ENCODE measurements at places on chromosomes 5 and 9.

DNA sequence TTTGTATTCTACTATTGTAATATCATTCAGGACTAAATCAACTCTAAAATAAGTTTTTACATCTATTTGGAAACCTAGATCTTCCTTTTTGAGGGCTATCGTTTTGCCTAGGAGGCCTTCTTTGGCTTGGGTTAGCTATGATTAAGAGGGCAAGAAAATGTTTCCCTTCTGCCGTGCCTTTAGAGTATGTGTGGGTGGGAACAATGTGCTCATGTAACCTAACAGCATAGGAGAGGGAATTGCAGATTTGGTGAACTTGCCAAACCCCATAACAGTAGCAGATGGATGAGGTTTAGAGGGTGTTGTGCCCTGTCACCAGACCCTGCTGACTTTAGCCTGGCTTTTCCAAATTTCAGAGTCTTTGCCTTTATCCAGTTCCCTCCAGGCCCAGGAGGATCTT, 339.0 kb downstream of the ADGRV1 start:
- no peak for DNase-seq

- no peak for DNase-seq
Observed at GRCh38 chr5:9340085-9340484, 205.8 kb downstream of the SEMA5A start.

DNA sequence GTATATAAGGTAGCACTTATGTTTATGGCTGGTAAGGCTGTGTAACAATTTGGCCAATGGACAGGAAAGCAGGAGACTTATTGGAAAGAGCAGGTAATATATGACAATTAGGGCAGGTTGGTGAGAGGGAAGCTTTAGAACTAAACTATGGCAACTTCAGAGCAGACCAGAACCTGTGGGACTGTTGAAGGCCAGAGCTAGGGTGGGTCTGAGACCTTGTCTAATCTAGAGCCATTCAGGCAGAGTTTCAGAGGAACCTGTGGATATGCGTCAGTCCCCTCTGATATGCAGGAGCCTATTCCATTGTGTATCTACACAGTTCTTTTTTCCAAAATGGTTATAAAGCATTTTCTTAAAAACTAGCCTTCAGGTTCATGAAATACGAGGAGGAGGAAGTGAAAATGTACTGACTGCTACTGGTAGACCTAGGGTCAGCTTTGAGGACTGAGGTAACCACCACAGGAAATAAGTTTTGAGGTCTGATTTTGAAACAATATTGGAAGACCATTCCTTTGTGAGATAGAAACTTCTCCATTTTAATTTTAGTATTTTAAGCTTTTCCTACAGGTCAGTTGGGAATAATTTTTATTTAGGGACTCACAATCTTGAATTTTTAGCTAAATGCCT, 37.6 kb downstream of the ELL2 start:
- DNase-seq, result no peak

- DNase-seq, result no peak
Observed at GRCh38 chr5:172550096-172550765, 90.8 kb upstream of the NEURL1B start.

DNA sequence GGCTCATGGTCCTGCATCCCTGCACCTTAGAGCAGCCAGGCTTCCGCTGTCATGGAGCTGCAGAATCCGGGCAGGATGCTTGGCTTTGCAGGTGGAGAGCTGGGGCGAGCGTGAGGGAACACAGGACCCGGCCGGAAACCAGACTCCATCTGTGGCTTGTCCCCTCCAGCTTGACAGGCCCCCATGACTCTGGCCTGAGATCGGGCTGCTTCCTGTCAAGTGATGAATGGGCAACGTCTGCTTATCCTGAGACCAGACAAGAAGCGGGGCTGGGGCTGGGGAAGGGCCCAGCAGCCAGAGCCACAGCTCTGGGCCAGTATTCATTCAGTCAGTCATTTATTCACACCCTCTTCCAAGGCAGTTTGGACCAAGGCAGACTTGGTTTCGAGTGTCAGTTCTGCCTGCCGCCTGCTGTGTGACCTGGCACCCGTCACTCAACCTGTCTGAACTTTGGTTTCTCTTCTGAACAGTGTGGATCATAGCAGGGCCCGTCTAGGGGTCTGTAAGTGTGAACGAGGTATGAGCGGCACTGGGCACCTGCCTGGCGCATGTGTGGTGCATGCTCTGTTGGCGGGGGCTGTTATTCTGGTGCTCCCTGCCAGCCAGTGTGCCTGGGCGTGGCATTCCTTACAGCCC, 37.5 kb downstream of the NEK6 start:
- peak; percentile 85 for DNase-seq

DNA sequence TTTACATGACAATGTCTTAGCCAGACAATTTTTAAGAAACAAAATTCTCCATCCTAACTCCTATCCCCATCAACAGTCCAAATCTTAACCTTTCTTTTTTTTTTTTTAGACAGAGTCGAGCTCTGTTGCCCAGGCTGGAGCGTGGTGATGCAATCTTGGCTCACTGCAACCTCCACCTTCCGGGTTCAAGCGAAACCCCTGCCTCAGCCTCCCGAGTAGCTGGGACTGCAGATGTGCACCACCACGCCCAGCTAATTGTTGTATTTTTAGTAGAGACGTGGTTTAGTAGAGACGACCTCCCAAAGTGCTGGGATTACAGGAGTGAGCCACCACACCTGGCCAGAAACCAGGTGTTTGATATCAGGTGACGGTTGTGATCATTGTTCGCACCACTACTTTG, 10.2 kb downstream of the ABL1 start:
- DNase-seq, result no peak

- no peak for DNase-seq
Observed at GRCh38 chr9:33137781-33138264, 29.3 kb downstream of the B4GALT1 start.

GRCh38 chr9:126752376-126752775, 52.5 kb upstream of the ZBTB43 start:
- no peak for DNase-seq

DNA sequence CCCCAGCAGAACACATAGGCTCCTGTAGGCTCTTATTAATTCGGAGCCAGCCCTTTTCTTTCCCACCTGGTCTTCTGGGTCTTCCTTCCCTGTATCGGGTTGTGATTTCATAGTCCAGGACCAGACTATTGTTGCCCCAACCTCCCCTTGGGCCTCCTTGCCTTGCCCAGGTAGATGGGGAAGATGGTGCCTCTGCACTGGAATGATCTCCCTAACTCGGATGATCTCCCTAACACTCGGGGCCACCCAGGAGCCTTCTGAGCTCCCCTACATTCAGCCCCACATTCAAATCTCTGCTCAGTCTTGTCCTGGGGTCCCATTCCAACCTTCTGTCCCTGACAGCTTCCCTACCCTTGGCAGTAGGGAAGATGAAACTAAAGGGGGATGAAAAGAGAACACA, 2.7 kb upstream of the IRF1 start:
- no peak for DNase-seq

DNA sequence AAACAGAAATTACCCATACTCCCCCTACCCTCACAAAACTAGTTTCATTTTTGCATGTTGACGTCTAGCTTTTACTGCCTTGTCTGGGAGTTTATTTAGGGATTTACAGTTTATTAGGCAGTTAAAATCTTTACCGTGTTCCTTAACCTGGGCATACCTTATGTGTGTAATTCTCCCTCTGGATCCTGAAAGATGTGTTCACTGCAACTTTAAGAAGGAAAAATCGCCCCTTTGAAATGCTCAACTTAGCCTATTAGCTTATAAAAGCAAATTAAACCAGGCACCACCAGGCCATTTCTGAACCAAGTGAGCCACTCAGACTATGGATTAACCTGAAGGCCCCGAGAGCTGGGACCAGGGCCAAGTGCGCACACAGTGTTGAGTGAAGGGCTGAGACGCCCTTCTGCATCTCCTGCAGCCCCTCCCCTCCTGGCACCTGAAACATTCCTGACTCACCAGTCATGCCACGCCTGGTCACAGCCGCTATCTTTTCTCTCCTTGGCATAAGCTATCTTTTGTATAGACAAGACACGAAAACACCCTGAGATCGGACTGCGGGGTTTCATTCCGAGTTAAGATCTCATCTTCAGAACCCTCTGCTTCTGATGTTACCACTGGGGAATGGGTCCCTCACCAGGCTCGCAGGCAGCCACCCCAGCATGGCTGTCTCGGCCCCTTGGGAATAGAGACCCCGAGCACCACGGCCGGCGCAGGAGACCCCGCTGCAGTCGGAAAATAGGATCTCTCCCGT, 111.9 kb downstream of the ROR2 start:
- peak; percentile 85 for DNase-seq

DNA sequence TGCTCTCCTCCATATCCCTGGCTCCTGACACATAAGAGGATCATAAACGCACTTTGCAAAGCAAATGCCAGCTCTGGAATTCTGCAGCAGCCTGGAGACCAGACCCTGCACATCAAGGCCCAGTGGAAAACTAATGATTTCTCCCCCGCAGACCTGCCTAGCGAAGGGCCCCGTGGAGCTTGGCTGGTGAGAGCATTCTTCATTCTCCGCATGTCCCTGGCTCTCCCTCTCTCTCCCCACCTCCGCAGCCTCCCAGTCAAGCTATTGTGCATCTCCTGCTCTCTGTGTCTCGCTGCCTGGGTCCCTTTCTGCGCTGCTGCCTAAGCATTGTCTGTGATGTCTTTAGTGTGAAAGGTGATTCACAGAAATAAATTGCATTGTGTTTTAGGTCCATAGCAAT, 46.7 kb downstream of the GRIA1 start:
- DNase-seq, result no peak

DNA sequence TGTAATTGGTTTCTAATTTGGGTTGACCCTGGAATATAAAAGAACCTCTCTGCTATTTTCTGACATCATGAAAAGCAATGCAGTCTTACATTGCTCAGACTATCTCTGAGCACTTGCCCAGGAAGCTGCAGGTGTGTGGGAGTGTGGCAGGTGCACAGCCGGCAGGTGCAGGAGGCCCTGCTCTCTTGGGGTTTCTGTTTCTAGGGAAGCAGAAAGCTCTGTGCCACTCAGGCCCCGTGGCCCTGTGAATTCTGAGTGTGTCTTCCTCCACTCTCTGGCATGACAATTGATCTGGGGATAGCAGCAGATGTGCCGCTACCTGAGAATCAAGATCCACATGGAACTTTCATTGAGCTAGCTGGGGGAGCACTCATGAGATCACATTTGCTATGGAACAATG, 45.7 kb upstream of the IRX2 start:
- no peak for DNase-seq

GRCh38 chr5:32170303-32171151, 3.6 kb downstream of the GOLPH3 start:
- DNase-seq, result peak; percentile 92

GRCh38 chr5:106094204-106094607, 1576.5 kb downstream of the EFNA5 start:
- DNase-seq, result peak; percentile 26

DNA sequence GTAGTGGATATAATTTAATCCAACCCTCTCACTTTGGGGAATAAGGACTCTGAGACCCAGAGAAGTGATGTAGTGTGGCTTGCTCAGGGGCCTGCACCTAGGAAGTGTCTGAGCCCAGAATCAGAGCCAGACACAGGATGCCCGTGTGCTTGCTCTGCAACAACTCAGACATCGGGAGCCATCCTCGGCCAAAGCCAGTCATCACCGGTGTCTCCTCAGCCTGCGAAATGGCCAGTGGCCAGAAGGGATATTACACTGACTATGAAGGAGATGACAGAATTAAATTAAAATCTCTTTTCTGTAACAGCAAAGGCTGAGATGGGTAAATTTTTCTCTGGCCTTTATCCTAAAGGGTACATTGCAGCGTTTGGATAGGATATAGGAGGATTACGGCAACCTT, 102.9 kb downstream of the MARCHF11 start:
- DNase-seq, result no peak

DNA sequence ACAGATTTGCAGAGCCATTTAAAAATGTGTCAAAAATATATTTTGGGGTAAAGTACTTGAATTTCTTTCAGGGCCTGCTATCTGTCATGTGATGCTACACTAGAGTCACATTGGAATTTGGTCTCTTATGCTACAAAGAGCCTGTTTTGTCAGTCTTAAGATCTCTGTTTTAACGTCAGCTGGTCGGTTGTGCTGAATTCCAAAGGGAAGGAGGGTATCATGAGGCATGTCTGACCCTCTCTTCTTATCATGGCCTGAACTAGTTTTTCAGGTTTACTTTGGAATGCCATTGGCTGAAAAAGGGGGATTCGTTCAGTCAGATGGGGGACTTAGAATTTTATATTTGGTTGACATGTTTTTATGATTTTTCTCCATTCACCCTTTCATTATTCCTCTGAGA, 290.6 kb downstream of the CD180 start:
- DNase-seq, result no peak

All from lung (tissue), 17 donors.